NCI-H748 treated with DMSO at 0.1 percent for 48 hours (cell line): ENCODE measurements at places on chromosomes 5 and 9.

DNA sequence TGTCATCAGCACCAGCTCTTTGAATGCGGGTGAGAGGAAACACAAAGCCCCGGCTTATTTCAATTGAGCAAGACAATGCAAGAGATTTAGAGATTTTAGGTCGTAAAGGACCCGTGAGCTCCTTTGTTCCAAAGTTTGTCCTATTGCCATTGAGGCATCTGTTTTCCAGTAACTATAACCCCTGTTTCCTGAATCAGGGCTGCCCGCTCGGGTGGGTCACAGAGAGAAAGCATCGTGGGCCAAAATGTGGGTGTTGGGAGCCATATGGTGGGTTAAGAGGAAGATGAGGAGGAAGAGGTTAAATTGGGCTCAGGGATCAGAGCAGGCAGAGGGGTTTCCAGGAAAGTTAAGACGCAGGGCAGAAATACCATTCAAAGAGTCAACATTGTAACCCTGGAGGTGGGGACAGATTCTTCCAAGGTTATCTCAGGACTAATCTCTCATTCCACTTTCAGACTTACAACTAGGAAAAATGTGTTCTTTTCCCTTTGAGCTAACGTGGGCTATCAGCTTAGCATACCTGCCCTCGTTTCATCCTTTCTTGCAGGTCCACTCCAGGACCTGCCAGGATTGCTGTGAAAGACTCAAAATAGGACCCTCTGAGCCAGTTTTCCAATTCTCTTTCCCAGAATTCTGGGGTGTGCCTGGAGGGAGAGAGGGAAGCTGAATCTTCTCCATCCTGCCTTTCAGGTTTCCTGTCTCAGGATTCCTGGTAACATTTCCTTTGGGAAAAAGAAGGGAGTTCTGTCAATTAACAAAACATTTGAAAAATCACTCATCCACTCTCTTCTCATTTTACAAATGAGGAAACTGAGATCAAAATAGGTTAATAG is 95.5 kb upstream of the TAF11L2 start:
- no peak for DNase-seq

DNA sequence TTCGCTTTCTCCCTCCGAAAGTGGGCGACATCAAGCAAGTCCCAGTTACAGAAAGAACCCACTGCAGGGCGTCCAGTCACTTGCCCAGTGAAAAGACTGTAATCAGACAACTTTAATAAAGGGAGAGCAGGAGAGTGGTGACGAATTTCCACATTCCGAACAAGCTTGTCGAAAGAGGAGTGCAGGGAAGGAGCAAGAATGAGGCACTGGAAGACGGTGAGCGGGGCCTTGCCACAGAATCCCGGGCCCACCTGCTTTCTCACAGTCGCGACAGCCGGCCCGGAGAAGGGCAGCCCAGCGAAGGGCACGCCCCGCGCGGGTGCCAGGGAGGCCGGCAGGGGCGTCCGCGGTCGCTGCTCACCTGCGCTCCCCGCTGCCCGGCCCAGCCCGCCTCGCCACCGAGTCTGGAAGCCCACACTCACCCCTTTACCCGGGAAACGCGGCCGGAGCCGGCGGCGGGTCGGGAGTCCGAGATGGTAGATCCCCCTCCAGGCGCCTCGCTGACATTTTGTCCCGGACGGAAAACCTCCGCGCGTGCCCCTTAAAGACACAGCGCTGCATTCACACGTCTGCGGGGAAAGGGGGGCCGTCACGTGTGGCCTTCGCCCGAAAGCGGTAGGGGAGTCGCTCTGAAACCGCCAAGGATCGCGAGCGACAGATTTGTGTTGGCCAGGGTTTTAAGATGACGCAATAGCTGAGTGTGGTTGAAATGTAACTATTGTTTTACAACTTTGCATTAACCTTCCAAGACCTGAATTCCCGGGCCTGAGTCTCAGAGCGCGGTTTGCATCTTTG is at the start of gene ZBED3:
Gene ZBED3 (minus strand): TSS at position 597 of the 795 bp plus-strand sequence. CDS start 9,407 bp downstream, outside the sequence.
- peak; percentile 76 for DNase-seq

GRCh38 chr5:120624021-120624563 is 160.0 kb downstream of the PRR16 start:
- no peak for DNase-seq

DNA sequence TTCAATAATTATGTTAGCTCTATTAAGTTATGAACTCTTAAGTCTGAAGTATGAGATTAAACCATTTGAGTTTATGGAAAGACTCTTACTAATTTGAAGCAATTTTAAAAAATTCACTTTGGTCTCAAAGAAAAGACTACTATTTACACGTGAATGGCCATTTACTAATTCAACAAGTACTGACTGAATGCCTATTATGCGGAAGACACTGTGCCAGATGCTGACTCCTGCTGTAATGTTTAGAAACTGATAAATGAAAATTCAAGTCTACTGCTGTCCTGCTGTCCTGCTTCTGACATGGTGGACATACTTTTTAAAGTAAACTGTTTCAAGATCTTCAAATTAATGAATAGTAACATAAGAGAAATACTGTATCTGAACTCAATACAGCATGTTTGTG is 116.2 kb downstream of the MPDZ start:
- peak; percentile 51 for DNase-seq

GRCh38 chr5:78593465-78593864 is 55.1 kb downstream of the LHFPL2 start:
- DNase-seq = no peak

DNA sequence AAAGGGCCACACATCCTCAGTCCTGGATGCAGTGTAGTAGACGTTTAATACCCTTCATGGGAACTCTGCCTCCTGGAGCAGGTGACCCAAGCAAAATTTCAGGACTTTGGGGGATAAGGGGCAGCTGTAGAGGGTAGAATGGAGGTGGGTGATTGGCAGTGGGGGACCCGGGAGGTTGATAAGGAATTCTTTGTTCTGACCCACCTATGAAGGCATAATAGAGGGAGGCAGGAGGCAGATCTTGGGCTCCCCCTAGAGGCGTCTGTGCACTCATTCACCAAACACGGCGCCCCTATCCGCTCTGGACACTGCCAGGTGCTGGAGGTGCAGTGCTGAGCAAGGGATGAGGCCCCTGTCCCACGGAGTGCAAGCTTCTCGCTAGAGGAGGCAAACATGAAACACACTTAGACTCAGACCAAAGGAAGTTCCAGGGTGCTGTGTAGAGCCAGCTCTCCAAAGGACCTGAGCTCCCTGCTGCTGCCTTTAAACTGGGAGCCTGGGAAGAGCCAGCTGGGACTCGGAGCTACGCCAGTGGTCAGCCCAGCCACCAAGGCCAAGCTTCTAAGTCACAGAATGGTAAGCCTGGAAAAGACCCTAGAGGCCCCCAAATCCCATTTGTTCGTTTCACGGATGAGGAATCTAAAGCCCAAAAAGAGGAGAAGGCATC is 7.7 kb downstream of the IL17B start:
- DNase-seq = peak; percentile 31

- no peak for DNase-seq
These were observed 586.3 kb downstream of the BRINP1 start for GRCh38 chr9:118782790-118783463.

- no peak for DNase-seq
These were observed 100.8 kb downstream of the DMXL1 start for GRCh38 chr5:119171686-119172085.

DNA sequence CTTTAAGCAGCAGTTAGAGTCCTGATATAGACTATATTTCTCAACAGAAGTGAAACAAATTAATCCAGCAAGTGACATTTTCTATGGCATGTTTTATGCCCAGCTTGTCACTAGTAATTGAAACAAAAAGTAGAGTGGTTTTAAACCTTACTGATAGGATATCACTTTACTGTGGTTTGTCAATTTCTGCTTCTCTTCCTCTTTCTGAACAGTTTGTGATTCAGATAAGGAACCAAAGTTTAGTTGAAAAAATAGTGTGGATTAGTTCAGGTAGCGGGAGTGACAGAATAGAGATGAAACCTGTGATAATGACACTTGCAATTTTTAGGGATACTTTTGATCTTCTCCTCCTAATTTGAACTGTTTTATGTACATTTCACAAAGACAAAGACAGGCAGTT is 485.7 kb upstream of the EDIL3 start:
- DNase-seq = no peak

DNA sequence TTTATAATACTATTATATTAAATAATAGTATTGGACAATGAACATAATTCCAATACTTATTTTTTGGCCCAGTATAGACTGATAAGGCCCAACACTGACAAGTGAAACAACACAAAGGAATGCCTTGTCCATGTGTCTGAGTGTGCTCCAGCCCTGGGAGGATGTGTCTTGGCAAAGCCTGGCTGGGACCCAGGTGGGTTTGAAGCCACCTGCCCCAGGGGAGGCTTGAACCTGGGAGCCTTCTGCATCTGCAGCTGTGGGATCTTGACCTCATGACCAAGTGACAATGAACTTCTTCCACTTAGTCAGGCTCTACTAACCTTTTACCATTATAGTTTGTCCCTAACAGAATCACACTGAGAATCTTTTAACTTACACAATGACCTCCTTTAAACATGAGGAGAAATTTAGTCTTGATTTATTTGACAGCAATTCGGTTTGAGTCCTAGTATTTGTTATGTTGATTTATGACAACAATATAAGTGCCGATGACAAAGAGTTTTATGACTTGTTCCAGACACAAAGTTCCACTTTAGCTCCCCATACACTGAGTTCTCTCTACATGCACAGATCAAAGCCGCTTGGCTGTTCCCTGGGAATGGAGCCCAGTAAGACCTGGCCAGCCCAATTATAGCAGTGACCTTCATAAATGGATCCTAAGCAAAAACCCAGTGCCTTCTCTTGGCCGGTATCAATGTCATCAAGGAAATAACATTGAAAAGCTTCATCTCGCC is 294.5 kb downstream of the CTNND2 start:
- DNase-seq = no peak

GRCh38 chr5:142833517-142834449 is 63.6 kb downstream of the ARHGAP26 start:
- no peak for DNase-seq

DNA sequence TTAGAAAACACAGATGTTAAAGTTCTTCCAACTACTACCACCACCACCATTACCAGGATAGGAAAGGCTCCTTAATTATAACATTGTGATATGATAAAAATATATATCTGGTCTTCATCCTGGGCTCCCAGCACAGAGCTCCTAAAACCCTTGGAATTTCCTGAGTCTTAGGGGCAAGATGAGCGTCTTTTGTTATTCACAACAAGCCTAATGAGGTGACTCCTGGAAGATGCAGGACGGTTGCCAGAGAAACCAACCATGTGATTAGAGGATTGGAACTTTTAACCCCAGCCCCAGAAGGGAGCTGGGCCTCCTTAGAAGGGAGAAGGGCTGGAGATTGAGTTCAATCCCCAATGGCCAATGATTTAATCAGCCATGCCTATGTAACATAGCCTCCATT is 148.0 kb upstream of the ADRA1B start:
- DNase-seq = no peak

DNA sequence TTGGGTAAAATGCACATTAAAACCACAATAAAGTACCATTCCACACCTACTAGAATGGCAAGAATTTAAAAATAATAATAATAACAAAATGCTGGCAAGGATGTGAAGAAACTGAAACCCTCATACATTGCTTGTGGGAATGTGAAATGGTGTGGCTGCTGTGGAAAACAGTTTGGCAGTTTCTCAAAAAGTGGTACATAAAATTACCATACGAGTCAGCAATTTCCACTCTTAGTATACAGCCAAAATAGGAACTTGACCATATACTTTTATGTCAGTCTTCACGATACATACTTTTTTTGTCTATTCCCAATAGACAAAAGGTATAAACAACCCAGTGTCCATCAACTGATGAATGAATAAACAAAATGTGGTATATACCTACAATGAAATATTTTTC is 15.6 kb downstream of the FKBP15 start:
- no peak for DNase-seq

DNA sequence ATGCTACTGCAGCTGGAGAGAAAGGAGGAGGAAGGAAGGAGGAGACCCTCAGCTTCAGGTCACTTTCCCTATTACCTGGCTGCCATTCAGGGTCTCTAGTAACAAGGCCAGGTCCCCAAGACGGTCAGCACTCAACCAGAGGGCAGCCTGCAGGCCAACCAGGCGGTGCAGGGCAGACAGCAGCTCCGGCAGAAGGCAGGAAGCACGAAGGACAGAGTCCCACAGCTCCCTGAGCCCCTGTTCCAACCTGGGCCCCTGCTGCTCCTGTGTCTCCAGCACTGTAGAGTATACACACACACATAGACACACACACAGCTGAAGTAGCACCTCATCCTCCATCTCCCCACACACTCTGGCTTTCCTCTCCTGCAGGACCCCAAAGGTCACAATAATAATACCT is 1.7 kb downstream of the FANCG start:
- DNase-seq = no peak

DNA sequence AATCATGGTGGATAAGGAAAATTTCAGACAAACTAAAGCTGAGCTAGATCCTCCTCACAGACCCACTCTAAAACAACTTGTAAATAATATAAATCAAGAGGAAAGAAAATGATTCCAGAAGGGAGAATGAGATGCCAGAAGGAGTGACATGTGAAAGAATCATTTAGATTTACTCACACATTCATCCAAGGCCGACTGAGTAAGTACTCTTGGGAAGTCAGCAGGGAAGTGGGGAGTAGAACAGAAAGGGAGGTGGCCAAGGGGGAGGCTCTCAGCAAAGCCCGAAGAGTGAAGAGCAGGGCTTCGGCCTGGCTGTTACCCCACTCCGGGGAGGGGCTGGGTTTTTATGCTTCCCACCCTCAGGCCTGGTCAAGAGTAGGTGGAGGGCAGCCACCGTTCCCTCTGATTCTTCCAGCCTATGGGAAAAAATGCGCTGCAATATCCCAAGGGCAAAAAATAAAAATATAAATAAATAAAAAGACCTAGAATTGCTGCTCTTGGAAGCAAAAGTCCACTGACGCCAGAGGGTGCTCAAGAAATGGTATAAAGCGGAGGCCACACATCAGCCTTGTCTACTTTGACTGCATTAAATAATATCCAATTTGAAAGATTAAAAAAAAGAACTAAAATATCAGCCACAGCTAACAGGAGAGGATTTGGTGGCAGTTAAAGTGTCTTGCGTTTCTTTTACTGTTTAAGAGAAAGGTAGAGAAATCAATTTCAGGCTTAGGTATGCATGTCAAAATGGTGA is 110.2 kb upstream of the COL5A1 start:
- DNase-seq = no peak

GRCh38 chr5:180975338-180975737 is 13.3 kb upstream of the BTNL3 start:
- DNase-seq = no peak

DNA sequence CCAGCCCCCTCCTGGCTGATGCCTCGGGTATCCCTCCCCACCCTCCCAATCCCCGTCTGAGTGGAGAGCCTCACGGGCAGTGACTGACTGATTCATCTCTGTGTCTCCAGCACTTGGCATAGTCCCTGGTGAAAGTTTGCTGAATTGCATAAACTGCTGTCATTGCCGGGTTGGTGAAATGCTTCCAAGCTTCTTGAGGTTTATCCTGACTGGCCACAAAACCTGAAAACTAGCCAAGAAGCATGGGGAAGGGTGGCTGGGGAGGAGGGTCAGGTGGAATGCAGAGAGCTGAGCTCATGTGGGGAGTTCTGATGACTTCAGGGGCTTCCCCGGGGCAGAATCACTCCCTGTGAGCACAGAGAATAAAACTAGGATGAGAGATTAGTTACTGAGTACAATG is 56.9 kb upstream of the GGTA1 start:
- no peak for DNase-seq

GRCh38 chr5:45596320-45596719 is 99.9 kb downstream of the HCN1 start:
- peak; percentile 64 for DNase-seq

- no peak for DNase-seq
These were observed 110.9 kb downstream of the MEF2C start for GRCh38 chr5:88772047-88772446.

- no peak for DNase-seq
These were observed 39.8 kb upstream of the ACO1 start for GRCh38 chr9:32344551-32345182.
